Transverse colon (tissue), 4 donors: ENCODE measurements at places on chromosomes 16 and 17. TPM values are rescaled to one million over a fixed set of nuclear protein-coding genes. Genes with fewer than 3 reads are reported as not detected.

DNA sequence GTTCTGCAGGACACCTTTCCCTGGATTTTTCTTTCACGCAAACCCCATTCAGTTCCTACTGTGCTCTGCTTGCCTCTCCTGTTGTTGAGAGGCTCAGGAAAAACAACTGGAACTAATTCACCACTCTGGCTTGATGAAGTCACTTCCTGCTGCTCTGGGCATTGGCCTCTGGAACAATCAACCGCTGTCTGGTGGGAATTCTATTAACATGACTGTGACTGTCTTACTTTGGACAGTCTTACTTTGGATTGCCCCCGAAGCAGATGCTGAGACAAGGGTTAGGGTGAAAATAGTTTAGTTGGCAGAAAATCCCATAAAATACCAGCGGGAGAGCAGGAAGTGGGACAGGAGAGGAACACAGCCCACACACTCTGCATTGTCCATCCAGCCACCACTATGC lies 90.0 kb upstream of the HSBP1 start:
- no peak overlapping the region for H3K4me3 ChIP-seq
- H3K36me3 ChIP-seq, result no peaks in the 10 kb centered on the region
- no peaks in the 10 kb centered on the region for H3K27me3 ChIP-seq
- H3K27ac ChIP-seq, result no peak overlapping the region
- H3K4me1 ChIP-seq, result no peaks in the 10 kb centered on the region
- no peak for DNase-seq

GRCh38 chr17:80819422-80820164 lies 172.0 kb upstream of the CHMP6 start:
- DNase-seq, result peak; percentile 5
- no peaks in the 10 kb centered on the region for H3K36me3 ChIP-seq
- H3K27me3 ChIP-seq, result no peaks in the 10 kb centered on the region
- no peaks in the 10 kb centered on the region for H3K4me1 ChIP-seq
- no peak overlapping the region for H3K27ac ChIP-seq

DNA sequence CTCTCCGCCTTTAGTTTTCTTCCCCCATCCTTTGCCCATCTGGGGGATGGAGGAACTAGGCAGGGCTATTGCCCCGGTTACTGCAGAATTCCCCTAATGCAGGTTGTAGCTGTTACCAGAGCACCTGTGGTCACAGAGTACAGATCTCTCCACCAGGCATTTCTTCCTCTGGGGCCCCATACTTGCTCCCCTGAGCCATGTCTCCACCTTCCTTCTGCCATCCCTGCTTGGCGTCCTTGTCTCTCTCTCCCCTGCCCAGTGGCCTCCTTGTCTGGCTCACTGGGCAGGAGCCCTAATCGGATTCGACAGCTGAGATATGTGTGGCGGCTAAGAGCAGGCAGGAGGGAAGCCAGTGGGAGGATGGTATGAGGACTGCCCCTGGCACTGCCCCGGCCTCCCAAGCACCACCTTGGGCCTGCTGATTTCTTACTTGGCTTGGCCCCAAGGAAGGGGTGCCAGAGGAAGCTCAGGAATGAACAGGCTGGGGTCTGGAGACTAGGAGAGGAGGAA lies 2.0 kb downstream of the RARA start:
- DNase-seq, result no peak
- H3K27me3 ChIP-seq, result no peaks in the 10 kb centered on the region
- H3K4me1 ChIP-seq, result peaks cover 77% of the 10 kb centered on the region
- H3K36me3 ChIP-seq, result no peaks in the 10 kb centered on the region

DNA sequence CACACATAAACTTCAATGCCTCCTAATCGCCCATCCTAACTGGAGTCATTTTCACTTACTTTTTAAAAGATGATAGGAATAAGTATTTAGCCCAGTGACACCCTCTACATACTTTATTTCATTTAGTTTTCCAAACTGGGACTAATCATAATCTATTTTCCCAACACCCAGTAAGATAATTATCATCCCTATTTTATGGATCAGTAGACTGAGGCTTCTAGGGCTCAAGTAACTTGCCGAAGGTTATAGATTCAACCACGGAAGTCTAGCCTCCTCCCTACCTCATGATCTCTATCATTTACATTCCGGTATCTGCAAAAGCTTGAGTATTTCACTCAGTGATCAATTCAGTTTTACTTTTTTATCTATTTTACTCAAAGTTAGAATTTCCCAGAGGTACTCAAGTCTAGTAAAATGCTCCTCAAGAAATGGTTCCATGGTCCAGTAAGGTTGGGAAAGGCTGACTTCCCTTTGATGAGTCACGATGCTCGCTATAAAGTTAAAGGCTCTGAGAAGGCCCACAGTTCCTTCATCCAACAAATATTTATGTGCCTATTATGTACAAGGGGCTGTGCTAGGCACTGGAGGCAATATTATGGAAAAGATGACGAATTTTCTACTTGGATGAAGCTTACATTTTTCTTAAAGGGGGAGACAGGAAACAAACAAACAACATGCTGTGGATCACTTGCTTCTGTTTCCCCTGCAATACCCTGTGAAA lies 75.1 kb downstream of the TOX3 start:
- no peak overlapping the region for H3K4me3 ChIP-seq
- H3K27me3 ChIP-seq, result no peaks in the 10 kb centered on the region
- no peaks in the 10 kb centered on the region for H3K4me1 ChIP-seq
- no peak for DNase-seq
- H3K36me3 ChIP-seq, result no peaks in the 10 kb centered on the region

- no peak for DNase-seq
- peak overlapping the region; percentile 60 for H3K27ac ChIP-seq
- no peaks in the 10 kb centered on the region for H3K27me3 ChIP-seq
Observed at GRCh38 chr16:23293016-23293415, 9.1 kb upstream of the SCNN1B start.

Gene CACNG1
- not detected for total RNA-seq

Gene KRT24
- 0.64 TPM for total RNA-seq

DNA sequence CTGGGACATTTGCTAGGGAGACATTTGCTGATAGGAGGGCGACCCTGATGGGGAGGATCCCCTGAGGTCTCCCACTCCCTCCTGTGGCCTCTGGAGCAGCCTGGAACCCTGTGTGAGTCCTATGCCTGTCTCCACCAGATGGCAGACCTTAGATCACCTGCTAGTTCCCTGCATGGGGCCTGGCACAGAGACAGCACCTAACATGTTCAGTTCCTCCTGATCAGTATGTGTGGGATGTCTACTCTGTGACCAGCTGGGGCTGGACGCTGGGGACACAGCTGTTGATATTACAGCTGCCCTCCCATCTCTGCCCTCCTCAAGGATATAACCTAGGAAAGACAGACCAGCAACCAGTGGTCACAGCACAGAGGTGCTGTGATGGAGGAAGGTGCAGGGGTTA lies 1.1 kb upstream of the ADCY7 start:
- H3K4me3 ChIP-seq, result no peak overlapping the region
- no peaks in the 10 kb centered on the region for H3K36me3 ChIP-seq
- H3K27me3 ChIP-seq, result no peaks in the 10 kb centered on the region
- peaks cover 21% of the 10 kb centered on the region for H3K4me1 ChIP-seq
- DNase-seq, result peak; percentile 42

DNA sequence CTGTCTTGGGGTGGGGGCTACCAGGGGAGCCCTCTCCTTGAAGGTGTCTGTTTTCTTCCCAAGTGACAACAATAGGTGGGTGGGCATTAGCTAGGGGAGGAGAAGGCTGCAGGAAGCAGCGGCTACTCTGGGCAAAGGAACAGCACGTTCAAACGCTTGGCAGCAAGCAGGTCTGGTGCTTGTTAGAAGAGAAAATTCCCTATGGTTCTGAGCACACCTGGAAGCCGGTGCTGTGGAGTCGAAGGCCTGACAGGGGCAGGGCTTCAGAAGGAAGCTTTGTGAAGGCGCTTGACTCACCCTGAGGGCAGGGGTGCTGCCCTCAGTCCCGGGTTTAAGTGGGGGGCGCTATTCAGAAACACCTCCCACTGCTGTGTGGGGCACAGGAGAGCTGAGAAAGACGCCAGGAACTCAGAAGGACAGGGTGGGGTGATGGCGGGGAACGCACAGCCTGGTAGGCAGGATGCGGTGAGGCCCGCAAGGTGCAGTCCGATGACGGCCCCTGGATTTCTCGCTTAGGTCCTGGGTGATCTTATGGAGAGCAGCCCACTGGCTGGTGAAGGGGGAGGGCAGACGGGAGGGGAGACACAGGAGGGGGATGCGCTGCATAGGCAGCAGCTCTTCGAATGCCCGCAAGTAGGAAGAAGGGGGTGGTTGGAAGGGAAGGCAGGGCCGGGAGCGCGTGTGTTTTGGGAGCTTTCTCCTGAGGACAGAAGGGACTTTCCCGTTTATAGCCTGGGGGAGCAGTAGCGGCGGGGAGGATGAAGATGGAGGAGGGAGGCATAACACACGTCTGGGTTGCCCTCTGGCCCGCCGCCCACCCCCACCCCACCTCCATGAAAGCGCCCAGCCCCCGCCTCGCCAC lies 3.2 kb downstream of the GJD3 start:
- DNase-seq, result no peak
- peaks cover 12% of the 10 kb centered on the region for H3K4me1 ChIP-seq
- H3K27me3 ChIP-seq, result no peaks in the 10 kb centered on the region
- H3K36me3 ChIP-seq, result no peaks in the 10 kb centered on the region
- H3K27ac ChIP-seq, result no peak overlapping the region

- DNase-seq, result no peak
- peak overlapping the region; percentile 96 for H3K27ac ChIP-seq
- H3K27me3 ChIP-seq, result no peaks in the 10 kb centered on the region
Observed at GRCh38 chr16:83952587-83952939, 477 bp upstream of the OSGIN1 start.

- H3K4me3 ChIP-seq, result no peak overlapping the region
- H3K4me1 ChIP-seq, result peaks cover 58% of the 10 kb centered on the region
- DNase-seq, result no peak
Observed at GRCh38 chr17:82325286-82326180, 8.0 kb downstream of the SECTM1 start.

Gene ABCA10
- total RNA-seq, result 4.6 TPM

GRCh38 chr17:65856865-65857264 lies 295.4 kb upstream of the AXIN2 start:
- H3K36me3 ChIP-seq, result no peaks in the 10 kb centered on the region
- H3K27ac ChIP-seq, result no peak overlapping the region
- H3K4me1 ChIP-seq, result no peaks in the 10 kb centered on the region
- no peak for DNase-seq

DNA sequence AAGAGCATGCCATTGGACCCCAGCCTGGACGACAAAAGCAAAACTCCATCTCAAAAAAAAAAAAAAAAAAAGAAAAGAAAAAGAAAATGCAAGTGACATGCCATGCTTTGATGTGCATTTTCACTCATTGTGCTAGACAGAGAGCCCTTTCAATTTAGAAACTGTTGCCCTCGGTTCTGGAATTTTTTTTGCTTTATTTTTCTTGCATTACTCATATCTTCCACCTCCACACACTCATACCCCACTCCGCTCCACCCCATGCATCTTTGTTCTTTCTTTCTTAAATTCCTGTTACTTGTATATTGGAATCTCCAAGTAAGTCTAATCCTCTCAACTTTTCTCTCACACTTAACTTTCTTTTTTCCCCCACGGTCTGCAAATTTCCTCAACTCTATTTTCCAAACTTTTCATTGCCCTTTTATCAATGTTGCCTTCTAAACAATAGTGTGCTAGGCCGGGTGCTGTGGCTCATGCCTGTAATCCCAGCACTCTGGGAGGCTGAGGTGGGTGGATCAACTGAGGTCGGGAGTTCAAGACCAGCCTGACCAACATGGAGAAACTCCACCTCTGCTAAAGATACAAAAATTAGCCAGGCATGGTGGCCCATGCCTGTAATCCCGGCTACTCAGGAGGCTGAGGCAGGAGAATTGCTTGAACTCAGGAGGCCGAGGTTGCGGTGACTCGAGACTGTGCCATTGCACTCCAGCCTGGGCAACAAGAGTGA lies 16.8 kb upstream of the SUZ12 start:
- H3K27ac ChIP-seq, result no peak overlapping the region
- peaks cover 36% of the 10 kb centered on the region for H3K27me3 ChIP-seq
- H3K4me3 ChIP-seq, result no peak overlapping the region
- no peaks in the 10 kb centered on the region for H3K36me3 ChIP-seq
- peaks cover 2% of the 10 kb centered on the region for H3K4me1 ChIP-seq
- no peak for DNase-seq

Gene RHBDL3
- 0.64 TPM for total RNA-seq

- no peak overlapping the region for H3K27ac ChIP-seq
- DNase-seq, result no peak
- H3K36me3 ChIP-seq, result no peaks in the 10 kb centered on the region
Observed at GRCh38 chr16:9199751-9200150, 108.3 kb downstream of the HAPSTR1 start.

GRCh38 chr16:23863511-23864422 lies 28.0 kb downstream of the PRKCB start:
- peak; percentile 31 for DNase-seq
- peak overlapping the region; percentile 78 for H3K27ac ChIP-seq
- no peaks in the 10 kb centered on the region for H3K27me3 ChIP-seq
- peaks cover 17% of the 10 kb centered on the region for H3K4me1 ChIP-seq

GRCh38 chr16:23508589-23509440 lies 1.5 kb downstream of the GGA2 start:
- H3K4me1 ChIP-seq, result peaks cover 45% of the 10 kb centered on the region
- no peaks in the 10 kb centered on the region for H3K27me3 ChIP-seq
- no peaks in the 10 kb centered on the region for H3K36me3 ChIP-seq
- H3K27ac ChIP-seq, result peak overlapping the region; percentile 82
- H3K4me3 ChIP-seq, result peak overlapping the region; percentile 82

Gene CCDC200
- not detected for total RNA-seq

Gene CD300LG
- total RNA-seq, result not detected

DNA sequence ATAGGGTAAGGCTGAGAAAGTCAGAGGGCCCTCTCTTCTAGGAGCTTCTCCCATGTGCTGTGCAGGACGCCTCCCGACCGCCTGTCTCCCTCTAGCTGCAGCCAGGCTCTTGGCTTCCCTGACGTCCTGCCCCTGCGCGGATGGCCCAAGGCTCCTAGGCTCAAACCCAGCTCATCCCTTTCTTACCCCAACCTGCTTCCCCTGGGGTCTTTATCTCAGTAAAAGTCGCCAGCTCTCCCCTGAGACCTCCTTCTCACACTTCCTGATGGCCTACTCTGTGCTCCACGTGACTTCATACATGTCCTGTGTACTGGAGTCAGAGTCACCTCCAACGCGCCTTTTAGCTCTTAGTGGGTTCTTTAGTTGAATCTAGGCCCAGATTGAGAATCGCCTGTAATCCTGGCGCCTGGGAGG lies 1.1 kb upstream of the ZNF747 start:
- H3K4me1 ChIP-seq, result peaks cover 26% of the 10 kb centered on the region
- DNase-seq, result peak; percentile 84
- H3K27me3 ChIP-seq, result no peaks in the 10 kb centered on the region
- no peaks in the 10 kb centered on the region for H3K36me3 ChIP-seq
- H3K27ac ChIP-seq, result peak overlapping the region; percentile 96
- H3K4me3 ChIP-seq, result peak overlapping the region; percentile 65

GRCh38 chr16:29644338-29644857 lies 18.6 kb upstream of the SPN start:
- H3K4me3 ChIP-seq, result no peak overlapping the region
- no peak for DNase-seq
- no peaks in the 10 kb centered on the region for H3K27me3 ChIP-seq
- no peaks in the 10 kb centered on the region for H3K4me1 ChIP-seq

Gene G6PC1
- total RNA-seq, result not detected

- no peak overlapping the region for H3K4me3 ChIP-seq
- no peaks in the 10 kb centered on the region for H3K27me3 ChIP-seq
- H3K36me3 ChIP-seq, result no peaks in the 10 kb centered on the region
- no peak overlapping the region for H3K27ac ChIP-seq
- H3K4me1 ChIP-seq, result no peaks in the 10 kb centered on the region
Observed at GRCh38 chr17:60993497-60993896, 315.8 kb downstream of the BCAS3 start.

Gene KRTAP4-6
- total RNA-seq, result not detected

- peaks cover 8% of the 10 kb centered on the region for H3K4me1 ChIP-seq
- H3K36me3 ChIP-seq, result no peaks in the 10 kb centered on the region
- H3K27me3 ChIP-seq, result peaks cover 43% of the 10 kb centered on the region
- no peak overlapping the region for H3K27ac ChIP-seq
Observed at GRCh38 chr16:976389-976931, 5.1 kb upstream of the SOX8 start.

- H3K4me1 ChIP-seq, result peaks cover 48% of the 10 kb centered on the region
- H3K36me3 ChIP-seq, result peaks cover 4% of the 10 kb centered on the region
- peak; percentile 91 for DNase-seq
- H3K4me3 ChIP-seq, result peak within 1 kb of the TSS; percentile 96
- H3K27me3 ChIP-seq, result no peaks in the 10 kb centered on the region
Observed at GRCh38 chr17:40121181-40122135, at the start of gene MSL1. Gene MSL1 (plus strand): TSS chr17:40121971. CDS start chr17:40122613, 642 bp downstream.
